8988T (cell line): ENCODE measurements at places on chromosomes 7 and 10.

DNA sequence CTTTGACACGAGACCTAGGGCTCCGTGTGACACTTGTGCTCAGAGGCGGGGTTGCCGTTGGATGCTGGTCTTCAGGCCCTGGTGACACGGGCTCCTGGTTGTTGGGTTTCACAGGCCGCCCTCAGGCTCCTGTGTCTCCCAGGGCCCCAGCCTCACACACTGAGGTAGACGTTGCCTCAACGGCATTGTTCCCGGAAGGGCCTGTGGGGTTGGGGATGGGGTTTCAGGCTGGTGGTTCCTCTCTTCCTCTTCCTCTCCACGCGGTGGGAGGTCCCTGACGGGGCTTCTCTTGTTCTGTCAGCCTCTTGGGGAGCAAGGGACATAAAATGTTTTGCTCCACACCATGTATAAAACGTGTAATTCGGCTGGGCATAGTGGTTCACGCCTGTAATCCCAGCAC lies 125.1 kb downstream of the TRRAP start:
- no peak for DNase-seq

- DNase-seq, result peak; percentile 49
Observed at GRCh38 chr10:17228091-17229015, at the start of gene VIM. VIM (plus strand) TSS chr10:17228241; CDS start chr10:17229423, 1,182 bp downstream.

DNA sequence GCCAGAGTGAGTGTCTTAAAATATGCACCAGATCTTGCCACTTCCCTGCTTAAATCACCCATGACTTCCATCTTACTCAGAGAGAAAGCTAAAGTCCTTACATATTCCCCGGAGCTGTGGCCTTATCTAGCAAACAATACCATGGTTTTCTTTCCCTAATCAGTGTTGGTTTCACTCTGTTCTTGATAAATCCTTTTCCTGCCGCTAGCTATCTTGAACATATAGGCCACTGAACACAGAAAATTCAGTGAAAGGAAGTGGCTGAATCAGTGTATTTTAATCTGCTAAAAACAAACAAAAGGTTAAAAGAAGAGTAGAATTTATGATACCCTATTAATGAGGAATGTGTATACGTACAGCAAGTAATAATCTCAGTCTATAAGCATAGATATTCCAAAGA lies 42.0 kb upstream of the JAZF1 start:
- no peak for DNase-seq

GRCh38 chr7:91571601-91572000 lies 307.4 kb downstream of the FZD1 start:
- no peak for DNase-seq
